ENCODE measurements at places on chromosomes 5 and 9.

DNA sequence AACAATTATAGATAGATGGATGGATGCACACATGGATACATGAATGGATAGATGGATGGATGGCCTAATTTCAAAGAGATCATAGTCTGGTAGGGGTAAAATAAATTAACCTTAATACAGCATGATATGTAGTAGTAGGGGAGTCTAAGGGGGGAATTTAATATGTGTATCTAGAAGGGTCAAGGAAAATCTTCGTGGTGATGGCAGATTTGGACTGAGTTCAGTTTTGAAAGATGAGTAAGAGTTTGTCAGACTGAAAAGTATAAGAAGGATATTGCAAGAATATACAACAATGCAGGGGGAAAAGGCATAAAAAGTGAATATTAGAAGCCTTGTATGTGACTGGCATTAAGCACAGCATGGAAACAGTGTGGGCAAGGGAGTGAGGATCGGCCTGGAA, 98.7 kb downstream of the ZNF462 start:
- DNase-seq: no peak

DNA sequence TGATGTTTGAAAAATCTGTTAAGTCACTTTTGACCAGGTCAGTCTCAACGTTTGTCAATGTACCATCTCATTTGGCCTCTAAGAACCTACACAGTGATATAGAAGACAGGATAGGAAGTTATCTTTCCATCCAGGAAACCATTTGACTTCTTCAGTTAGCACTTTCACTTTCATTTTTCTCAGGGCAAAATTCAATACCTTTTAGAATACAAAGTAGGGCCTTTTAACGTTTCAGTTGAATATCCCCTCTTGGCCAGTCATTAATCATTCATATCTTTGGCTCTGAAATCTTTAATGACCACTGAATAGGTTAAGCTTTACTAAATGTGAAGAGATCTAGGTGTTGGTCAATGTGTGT, 101.1 kb upstream of the GNAQ start:
- DNase-seq: no peak

- peak; percentile 57 for DNase-seq
These were observed at the start of gene TJP2 for GRCh38 chr9:69173891-69174615. TJP2 (plus strand) TSS chr9:69174277; CDS start chr9:69174373, 96 bp downstream.

GRCh38 chr5:176711883-176712282, 64.6 kb downstream of the TSPAN17 start:
- no peak for DNase-seq

GRCh38 chr5:133222040-133222439, 170.2 kb downstream of the HSPA4 start:
- no peak for DNase-seq

DNA sequence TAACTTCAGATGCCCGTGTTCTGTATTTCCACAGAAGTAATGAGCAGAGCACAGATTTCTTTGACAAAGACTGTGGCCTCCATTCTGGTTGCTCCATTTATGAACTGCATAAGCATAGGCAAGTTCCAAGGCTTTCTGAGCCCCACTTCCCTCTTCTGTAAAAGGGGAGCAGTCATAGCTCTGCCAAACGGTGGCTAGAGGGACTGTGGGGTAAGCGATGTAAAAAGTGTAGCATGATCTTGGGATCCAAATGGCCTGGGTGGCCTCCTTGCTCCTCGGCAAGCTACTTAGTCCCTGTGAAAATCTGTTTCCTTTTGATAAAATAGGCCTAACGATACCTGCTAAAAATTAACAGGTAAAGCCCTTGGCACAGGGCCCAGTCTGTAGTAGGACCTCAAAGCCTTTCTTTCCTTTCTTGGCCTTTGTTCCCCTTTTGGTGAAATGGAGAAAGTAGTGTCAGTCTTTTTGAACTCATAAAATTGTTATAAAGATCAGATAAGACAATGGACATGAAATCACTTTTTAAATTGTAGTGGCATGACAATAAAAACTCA, 646.6 kb downstream of the ACTL7B start:
- DNase-seq: no peak
